Ovary (tissue), 10 donors: ENCODE measurements at places on chromosomes 2 and 18. TPM values are rescaled to one million over a fixed set of nuclear protein-coding genes. Genes with fewer than 3 reads are reported as not detected.

IL18RAP gene
- polyA plus RNA-seq, result 0.43 TPM

DNA sequence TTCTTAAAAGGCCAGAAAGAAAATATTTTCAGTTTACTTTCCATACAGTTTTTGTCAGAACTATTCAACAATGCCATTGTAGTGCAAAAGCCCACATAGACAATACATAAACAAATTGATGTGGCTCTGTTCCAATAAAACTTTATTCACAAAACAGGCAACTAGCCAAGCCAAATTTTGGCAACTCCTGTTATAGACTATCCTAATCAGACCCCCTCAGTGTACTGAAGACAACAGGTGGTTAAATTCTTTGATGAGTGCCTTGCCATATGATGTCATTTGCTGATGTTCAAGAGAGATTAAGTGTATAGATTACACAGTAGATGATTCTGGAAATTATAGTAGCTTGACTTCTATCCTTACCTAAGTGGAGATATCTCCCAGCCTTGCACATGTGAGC is 83.4 kb downstream of the FANCL start:
- DNase-seq, result no peak

GRCh38 chr18:54739476-54739875 is 88.8 kb upstream of the RAB27B start:
- DNase-seq, result no peak

- no peak for DNase-seq
Measured at GRCh38 chr2:164784376-164784775, 57.2 kb downstream of the COBLL1 start.

- DNase-seq, result no peak
Measured at GRCh38 chr2:53724536-53724935, 43.1 kb upstream of the CHAC2 start.

DNA sequence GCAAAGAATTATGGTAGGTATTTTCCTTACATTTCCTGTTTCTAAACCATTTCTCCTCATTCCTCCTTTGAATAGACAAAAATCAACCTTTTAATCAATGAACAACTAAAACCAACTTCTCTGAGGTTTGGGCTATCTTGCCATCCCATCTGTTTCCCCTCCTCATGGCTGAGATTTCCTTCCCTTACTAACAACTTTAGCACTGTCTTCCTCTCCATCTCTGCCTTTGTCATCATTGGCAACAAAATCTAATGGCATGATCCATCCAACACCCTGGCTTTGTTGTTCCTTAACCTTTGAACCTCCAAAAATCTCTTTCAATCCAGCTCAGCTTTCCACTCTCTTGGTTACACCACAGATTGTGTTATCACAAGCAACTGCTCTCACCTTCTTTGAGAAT is 95.3 kb upstream of the FAM136A start:
- no peak for DNase-seq

DNA sequence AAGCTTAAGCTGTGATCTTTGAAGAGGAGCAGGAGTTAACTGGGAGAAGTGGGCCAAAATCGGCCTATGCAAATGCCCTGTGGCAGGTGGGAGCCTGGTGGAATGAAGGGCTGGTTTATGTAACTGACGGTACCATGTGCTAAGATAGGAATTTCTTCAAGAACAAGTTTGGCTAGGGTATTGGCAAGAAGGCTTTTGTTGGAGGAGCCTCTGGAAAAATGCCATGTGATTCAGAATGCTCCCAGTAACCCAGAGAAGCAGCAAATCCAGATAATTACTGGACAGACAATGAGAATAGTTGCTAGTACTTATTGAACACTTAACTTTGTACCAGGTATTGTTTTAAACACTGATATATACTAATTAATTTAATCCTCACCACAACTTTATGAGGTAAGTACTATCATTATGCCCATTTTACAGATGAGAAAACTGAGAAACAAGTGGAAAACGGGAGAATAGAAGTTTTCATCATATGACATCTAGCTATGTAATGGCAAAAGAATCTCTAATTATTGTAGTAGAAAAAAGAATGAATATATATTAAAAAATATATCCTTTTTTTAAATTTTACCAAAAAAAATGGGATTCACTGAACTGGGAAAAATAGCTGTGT is 9.1 kb upstream of the FAM124B start:
- no peak for DNase-seq

DNA sequence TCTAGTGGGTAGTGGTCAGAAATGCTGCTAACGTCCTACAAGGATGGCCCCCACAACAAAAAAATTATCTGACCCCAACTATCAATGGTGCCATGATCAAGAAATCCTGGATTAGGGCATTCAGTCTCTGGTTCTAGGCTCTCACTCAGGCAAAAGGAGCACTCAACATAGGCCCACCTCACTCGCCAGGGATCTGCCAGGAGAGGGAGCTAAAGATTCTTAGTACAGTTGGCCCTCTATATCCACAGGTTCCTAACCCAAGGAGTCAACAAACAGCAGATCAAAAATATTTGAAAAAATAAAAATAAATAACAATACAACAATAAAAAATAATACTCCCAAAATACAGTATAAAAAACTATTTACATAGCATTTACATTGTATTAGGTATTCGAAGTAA is 10.0 kb downstream of the SLC4A5 start:
- no peak for DNase-seq

DNA sequence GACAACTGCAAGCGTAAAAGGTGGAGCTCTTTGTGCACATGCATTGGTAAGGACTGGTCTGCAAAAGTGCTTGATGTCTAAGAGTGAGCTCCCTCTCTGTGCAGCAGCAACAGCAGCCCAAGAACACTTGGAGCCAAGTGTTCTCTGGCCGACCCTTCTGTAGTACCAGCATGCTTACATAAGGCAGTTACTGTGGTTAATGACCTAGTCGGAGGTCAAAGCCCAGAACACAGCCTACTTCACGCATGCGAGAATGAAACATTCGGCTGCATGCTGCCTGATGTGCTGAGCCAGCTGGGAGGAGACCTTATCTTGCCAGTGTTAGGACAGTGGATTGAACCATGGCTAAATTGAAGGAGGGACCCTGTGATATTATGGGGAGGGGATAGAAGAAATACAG is 21.3 kb downstream of the NCAPH start:
- no peak for DNase-seq
